ENCODE measurements at places on chromosomes 5 and 9.

- DNase-seq, result peak; percentile 28
These were observed 616.8 kb downstream of the TLE4 start for GRCh38 chr9:80188579-80188978.

DNA sequence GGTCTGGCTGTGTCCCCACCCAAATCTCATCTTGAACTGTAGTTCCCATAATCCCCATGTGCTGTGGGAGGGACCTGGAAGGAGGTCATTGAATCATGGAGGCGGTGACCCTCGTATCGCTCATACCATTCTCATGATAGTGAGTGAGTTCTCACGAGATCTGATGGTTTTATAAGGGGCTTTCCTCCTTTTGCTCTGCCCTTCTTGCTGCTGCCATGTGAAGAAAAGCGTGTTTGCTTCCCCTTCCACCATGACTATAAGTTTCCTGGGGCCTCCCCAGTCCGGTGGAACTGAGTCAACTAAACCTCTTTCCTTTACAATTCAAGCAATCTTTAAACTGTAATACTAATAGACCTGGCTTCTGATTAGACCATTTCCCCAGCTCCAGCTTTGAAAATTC is 92.2 kb upstream of the SARDH start:
- DNase-seq, result no peak

DNA sequence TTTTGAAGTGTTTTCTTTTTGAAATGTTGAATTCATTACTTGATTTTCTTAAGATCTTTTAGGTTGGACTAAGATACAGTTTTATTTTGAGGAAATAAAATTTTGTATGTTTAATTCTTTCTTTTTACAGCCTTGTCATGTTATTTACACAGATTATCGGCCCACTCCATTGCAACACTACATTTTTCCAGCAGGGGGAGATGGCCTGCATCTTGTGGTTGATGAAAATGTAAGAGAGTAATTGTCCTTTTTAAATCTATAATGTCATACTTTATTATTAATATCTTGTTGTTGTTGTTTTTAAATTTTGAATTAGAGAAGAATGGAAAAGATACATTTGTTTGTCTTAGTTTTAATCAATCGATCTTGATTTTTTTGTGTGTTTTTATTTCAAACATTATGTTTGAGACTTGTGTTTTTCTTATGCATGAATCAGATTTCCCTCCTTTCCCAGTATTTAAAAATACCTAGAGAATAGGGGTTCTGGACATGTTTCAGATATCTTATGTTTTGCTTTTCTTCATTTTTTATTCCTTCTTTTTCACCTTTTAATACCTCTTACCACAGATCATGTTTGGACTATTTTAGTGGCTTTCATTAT is 36.7 kb downstream of the MTREX start:
- peak; percentile 55 for DNase-seq

- DNase-seq, result no peak
These were observed 37.9 kb downstream of the SLC6A7 start for GRCh38 chr5:150227606-150228273.

- DNase-seq, result no peak
These were observed 48.0 kb downstream of the UBE2QL1 start for GRCh38 chr5:6496636-6497035.

- DNase-seq, result no peak
These were observed 51.7 kb upstream of the FAM240B start for GRCh38 chr9:38771593-38771992.

GRCh38 chr5:101897914-101898313 is 398.2 kb downstream of the SLCO4C1 start:
- DNase-seq, result no peak

DNA sequence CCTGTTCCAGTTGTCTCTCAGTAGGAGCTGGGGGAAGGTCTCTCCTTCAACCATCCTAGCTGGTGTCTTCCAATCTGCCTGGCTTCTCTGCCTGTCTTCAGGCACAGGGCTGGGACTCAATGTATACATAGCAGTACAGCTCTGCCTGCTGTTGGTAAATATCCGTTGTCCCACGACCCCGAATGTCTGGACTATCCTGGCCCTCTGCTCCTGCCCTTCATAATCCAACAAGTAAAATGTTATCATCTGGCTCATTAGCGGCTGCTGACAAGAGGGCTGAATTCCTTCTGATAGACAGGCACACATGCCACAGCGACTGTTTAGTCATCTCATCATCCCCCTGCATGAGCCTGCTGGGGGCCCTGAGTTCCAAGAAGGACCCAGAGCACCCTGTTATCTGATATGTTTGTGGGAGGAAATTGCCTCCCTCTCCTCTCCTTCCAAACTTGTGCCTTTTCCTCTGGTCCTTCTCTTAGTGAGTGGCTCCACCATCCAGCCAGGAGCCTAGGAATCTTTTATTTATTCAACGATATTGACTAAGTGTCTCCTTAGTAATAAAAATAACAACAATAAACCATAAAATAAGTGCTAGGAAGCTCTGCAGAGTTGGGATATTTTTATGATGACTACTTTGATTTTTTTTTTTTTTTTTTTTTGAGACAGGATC is 29.5 kb upstream of the TGFBR1 start:
- DNase-seq, result no peak

DNA sequence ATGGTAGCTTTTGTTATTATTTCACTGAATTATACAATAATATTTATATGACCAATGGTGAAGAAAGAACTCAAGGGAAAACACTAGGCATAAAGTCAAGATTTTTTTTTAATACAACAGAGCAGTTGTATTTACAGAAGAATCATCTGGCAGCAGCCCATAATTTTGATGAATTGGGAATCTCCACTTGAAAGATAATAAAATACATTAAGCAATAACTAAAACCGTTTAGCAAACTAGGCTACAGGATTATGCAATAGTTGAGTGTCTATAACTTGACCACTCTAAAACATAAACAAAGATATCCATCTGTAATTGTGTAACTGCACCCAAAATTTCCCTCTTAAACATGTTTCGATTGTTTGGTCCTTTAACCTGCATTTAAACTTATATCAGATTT is 80.8 kb downstream of the SNCAIP start:
- DNase-seq, result no peak

- no peak for DNase-seq
These were observed 139.1 kb upstream of the CLINT1 start for GRCh38 chr5:157997991-157998504.

DNA sequence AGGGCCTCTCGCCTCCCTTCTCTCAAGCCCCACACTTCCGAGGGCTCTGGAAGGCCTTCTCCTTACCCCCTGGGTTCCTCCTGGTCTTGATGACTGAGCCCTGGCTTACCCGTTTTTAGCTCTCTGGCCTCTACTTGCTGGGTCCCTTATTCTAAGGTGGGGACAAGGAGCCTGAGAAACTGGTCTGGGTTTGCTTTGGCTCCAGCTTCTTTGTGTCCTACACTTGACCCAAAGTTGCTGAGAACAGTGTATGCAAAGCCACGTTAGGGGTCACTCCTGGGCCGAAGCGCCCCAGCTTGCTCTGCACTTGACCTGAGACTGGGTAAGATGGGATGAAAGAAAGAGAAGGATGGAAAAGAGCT is 788 bp downstream of the ZNF346 start:
- no peak for DNase-seq

DNA sequence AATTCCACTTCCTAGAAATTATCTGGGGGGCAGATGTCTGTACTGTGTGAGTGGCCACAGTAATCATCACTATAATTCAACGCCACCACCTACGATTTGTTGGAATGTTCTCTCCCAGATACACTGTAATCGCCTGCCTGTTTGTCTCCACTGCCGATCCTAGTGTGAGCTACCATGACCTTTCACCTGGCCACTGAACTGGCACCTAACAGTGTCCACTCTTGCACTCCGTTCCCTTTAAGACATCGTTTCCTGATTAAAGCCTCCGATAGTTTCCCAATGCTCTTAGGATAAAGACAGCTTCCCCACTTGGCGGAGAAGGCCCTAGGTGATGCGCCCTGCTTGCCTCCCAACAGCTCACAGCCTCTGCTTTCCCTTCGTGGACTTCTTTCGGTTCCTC is 4.0 kb downstream of the PHYKPL start:
- DNase-seq, result no peak

- DNase-seq, result no peak
These were observed 29.0 kb upstream of the FCN1 start for GRCh38 chr9:134946663-134947062.

GRCh38 chr9:20636888-20637440 is 14.7 kb upstream of the MLLT3 start:
- DNase-seq, result no peak

DNA sequence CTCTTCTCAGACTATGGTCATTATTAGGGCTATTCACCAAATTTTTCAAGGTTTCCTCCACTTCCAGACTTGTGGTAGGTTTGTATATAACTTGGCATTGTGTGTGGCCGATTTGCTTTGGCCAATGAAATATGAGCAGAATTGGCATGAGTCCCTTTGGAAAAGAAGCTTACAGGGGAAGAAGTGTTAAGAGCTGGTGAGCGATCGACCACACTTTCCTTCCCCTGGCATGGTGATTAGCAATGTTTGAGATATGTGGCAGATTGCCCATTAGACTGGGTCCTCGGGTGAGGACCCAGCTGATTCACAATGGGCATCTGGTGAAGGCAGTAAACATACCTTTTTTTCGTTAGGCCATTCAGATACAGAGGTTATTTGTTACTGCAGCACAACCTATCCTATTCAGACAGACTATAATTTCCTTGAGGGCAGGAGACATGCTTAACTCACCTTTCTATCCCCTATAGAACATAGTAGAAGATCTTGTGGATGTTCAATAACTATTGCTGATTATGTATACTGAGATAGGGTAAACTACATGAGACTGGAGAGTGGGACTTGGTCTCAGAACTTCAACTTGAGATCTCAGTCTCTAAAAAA is 62.8 kb upstream of the KLF9 start:
- DNase-seq, result no peak

DNA sequence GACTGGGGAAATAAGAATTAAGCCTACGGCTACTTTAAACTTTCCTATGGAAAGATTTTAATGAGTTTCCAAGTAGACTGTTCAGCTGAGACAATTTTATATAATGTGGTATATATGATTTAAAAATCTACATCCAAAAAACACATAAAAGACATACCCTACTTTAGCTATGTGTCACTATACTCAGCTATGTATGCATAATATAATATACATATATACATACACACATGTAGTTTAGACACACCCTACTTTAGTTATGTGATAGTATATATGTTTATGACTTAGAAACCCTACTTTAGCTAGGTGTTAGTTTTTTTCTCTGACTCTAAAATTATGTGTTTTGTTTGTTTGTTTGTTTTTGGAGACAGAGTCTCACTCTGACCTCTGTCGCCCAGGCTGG is 100.5 kb upstream of the DAB2 start:
- DNase-seq, result no peak

DNA sequence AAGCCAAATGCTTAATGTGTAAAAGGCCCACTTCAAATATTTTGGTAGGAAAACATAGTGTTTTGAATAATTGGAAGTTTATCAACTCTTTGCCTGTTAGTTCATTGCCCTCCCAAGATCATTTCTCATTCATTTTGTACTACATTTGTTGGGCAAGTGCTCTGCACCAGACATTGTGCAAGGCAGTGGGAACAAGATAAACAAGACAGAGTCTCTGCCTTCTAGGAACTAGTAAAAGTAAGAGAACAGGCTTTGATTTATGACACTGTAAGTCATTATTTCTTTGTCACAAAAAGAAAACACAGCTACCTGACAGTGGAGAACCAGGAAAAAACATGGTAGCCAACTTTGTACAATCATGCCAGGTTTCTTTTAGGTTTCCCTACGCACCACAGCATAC is 63.7 kb upstream of the PAM start:
- no peak for DNase-seq

GRCh38 chr9:27353474-27354229 is 56.7 kb upstream of the EQTN start:
- no peak for DNase-seq

DNA sequence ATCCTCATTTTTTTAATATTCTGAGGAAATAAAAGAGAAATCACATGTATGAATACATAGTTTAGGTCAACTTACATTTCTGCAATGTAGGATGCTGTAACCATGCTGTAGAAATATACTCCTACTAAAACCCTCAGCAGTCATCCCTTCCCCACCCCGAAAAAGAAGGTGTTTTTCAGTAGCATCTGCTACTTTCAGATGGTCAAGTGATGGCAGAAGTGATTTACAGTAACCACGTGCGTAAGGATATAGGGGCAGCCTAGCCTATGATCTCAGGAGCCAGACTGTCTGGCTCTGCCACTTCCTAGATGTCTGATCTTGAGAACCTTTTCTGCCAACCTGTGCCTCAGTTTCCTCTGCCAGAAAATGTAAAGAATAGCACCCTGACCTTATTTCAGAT is 26.0 kb upstream of the SYK start:
- no peak for DNase-seq

DNA sequence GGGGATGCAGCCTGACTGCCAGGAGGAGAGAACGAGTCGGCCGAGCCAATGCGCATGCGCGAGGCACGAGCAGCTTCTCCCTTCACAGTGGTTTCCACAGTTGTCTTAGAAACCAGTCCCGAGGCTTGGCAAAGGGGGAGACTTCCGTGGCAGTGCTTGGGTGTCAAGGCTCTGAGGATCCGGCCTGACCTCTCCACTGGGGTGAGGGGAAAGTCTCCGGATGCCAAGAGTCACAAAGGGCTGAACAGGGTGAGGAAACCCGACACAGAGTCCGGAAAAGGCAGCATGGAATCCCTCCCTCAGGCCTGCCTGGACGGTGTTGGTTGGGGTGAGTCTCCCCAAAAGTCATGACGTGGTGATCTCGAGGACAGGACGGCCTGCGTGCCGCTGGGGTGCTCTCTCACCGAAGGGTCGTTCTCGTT is 475.5 kb downstream of the SPATA31A7 start:
- DNase-seq, result no peak

DNA sequence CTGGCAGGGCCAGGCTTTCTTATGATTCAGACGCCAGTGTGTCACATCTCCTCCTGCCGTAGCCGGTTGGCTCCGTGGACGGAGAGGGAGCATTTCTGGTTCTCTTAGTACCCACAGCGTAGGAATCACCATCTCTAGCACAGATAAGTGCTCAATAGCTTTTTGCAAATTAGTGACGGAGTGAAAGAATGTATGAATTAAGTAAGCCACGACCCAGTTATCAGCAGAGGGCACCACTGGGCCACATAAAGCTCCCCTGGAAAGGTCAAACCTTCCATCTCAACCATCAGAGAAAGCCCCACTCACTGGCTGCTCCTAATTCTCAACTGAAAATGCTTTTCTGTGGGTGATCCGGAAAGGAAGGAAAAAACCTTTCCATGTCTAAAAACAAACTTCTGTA is 317.0 kb upstream of the ADCY2 start:
- DNase-seq, result no peak

GRCh38 chr5:6090079-6090654 is 288.2 kb downstream of the MED10 start:
- no peak for DNase-seq

DNA sequence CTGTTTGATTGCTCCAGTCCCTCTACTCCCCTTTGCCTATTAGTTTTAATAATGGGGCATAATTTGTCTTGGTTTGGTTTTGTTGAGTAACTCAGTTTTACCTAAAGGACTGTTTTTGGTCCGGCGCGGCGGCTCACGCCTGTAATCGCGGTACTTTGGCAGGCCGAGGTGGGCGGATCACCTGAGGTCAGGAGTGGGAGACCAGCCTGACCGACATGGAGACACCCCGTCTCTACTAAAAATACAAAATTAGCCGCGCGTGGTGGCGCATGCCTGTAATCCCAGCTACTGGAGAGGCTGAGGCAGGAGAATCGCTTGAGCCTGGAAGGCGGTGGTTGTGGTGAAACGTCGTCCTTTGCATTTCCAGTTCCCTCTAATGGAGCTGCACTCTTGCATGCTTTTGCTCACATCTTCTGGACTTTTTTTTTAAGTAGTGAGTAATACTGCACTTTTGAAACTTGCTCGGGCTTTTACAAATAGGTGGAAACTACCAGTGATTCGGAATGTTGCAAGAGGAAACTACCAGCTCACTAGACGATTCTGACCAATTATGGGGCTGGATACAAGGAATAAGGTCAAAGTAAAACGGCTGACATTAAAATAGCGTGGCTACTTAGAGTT is 721 bp upstream of the MAML1 start:
- DNase-seq, result peak; percentile 69

Measured in kidney capillary endothelial cell (primary cell).